CD8-positive, alpha-beta memory T cell (primary cell): ENCODE measurements at places on chromosomes 7 and 10.

GRCh38 chr10:125120053-125120710 is 40.2 kb downstream of the CTBP2 start:
- DNase-seq = no peak

DNA sequence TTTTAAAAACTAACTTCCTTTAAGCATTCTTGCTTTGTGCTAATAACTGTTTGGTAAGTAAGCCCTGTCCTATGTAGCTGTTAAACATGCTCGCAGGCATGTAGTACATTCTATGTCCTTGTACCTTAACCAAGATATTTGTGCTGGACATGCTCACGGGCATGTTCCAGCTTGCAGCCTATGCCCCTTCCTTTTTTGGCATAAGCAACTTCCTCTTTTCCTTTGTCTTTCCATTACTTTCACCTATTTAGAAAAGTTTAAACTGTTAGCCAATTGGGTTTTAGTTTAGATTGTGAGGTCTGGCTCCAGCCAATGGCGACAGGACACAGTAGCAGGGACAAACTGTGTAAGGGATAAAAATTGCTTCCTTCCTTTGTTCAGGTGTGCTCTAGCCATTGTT is 14.4 kb upstream of the APBB1IP start:
- no peak for DNase-seq

DNA sequence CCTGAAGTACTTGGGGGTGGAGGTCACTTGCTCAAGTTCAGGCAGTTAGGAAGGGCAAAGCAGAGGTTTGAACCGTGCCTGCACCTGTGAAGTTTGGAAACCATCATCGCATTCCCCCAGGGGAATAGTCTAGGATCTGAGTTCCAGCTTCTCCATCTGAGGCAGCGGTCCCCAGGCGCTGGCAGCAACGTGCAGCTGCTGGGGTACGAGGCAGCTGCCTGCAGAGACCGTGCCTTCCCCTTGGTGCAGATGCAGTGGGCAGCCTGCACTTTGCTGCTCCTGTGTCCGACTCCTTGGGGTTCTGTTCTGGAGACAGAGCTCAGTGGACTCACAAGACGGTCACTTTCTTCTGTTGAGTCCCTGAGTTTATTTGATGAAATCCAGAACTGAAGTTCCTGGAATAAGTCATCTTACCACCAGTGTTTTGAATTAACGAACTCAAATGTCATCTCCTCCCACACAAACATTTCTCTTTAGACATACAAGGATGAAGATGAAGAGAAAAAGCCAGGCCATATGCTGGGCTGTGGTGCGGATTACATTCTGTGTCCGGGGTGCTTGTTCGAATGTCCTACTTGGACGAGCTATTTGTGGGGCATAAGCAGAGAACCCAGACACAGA is 19.9 kb upstream of the GIMAP8 start:
- no peak for DNase-seq

- no peak for DNase-seq
Observed at GRCh38 chr7:101398396-101399289, 36.0 kb downstream of the COL26A1 start.

DNA sequence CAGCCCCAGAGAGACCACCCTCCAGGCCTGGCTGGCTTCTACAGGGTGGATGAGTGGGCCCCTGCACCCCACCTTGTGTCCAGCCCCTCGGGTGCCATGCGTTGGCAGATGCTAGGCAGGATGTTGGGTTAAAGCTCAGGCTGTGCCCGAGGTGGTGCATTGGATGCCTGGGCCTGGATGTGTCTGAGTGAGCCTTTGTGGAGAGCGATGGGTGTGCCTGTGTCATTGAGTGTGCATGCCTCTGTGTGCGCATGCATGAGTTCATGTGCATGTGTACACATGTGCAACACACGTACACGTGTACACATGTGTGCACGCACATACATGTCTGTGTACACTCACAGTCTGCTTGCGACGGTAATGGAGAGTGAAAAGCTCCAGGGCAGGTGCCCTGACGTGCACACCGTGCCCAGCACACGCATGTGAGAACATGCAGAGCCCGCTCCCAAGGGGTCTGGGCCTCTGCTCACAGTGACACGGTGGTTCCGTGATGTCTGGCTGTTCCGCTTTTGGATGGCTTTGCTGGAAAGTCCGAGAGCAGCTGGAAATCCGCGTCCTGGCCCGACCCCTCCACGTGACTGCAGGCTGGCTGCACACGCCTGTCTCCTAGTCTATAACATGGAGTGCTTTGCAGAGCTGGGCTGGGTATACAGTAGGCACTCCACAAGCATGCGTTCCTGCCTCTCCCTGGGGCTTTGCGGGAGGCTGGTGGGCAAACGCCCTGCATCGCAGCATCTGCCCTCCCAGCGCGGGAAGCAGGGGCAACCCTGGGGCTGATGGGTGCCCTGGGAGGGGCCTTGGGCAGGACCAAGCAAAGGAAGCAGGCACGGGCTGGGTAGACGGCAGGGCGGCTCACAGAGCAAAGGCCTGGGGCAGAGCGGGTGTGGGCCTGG is 36.9 kb downstream of the ELFN1 start:
- peak; percentile 39 for DNase-seq

- no peak for DNase-seq
Observed at GRCh38 chr7:119175911-119176627, 951.6 kb downstream of the ANKRD7 start.
